Natural killer cell (primary cell): ENCODE measurements at places on chromosomes 3 and 15.

- peaks cover 9% of the 10 kb centered on the region for H3K4me1 ChIP-seq
- H3K27me3 ChIP-seq = peaks cover 5% of the 10 kb centered on the region
- H3K27ac ChIP-seq = no peak overlapping the region
- DNase-seq = no peak
- no peak overlapping the region for H3K4me3 ChIP-seq
These were observed 51.8 kb upstream of the SSR3 start for GRCh38 chr3:156606729-156607128.

GRCh38 chr15:57297630-57298029 lies 78.7 kb upstream of the CGNL1 start:
- H3K27ac ChIP-seq = no peak overlapping the region
- peaks cover 15% of the 10 kb centered on the region for H3K4me1 ChIP-seq
- DNase-seq = no peak
- H3K27me3 ChIP-seq = no peaks in the 10 kb centered on the region
- no peak overlapping the region for H3K4me3 ChIP-seq

DNA sequence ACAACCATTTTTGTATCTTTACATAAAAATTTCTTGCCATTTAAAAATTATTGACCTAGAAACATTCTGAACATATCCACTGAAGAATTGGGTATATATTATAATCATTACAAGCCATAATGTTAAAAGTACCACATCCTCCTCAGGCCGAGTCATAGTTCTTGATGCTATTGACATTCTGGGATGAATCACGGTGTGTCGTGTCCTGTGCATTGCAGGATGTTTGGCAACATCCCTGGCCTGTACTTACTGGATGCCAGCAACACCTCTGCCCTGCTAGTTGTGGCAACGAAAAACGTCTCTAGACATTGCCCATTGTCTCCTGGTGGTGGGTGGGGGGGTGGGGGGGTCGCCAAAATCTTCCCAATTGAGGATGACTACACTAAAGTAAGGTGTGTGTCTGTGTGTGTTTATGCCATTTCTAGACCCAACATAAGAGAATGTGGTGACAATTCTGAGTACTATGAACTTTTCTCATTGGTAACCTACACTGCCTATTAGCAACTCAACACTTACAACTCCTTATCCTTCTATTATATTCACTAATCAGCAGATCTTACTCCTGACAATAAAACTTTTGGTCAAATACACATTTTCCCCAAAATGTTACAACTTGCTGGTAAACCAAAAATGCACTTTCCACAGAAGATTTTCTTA lies 471.6 kb downstream of the FOXP1 start:
- H3K27me3 ChIP-seq = no peaks in the 10 kb centered on the region
- H3K4me1 ChIP-seq = peaks cover 6% of the 10 kb centered on the region
- no peak overlapping the region for H3K4me3 ChIP-seq
- H3K27ac ChIP-seq = no peak overlapping the region
- H3K36me3 ChIP-seq = peaks cover 41% of the 10 kb centered on the region

- no peak overlapping the region for H3K27ac ChIP-seq
- no peak for DNase-seq
- no peaks in the 10 kb centered on the region for H3K27me3 ChIP-seq
- no peaks in the 10 kb centered on the region for H3K4me1 ChIP-seq
- H3K4me3 ChIP-seq = no peak overlapping the region
These were observed 31.3 kb upstream of the BCL2L10 start for GRCh38 chr15:52143873-52144272.

DNA sequence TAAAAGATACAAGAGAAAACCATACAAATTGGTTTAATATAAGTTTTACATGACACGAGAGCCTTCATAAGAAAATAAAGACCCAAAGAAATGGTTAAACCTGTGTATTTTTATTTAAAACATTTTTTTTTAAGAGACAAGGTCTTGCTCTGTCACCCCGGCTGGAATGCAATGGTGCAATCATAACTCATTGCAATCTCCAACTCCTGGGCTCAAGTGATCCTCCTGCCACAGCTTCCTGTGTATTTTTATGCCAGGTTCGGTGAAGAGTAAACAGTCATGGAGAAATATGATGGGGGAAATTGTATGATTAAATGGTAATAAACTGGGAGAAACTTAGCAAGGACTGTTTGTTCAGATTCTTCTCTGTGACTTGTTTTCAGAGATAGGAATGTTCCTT lies 441.0 kb downstream of the TUSC7 start:
- no peaks in the 10 kb centered on the region for H3K27me3 ChIP-seq
- H3K4me1 ChIP-seq = no peaks in the 10 kb centered on the region
- DNase-seq = no peak
